ENCODE measurements at places on chromosomes 7 and 10.
A peak's percentile ranks its signal among the peaks of the same experiment; 100 is the strongest.

GRCh38 chr10:48473704-48474103, 131.2 kb downstream of the ARHGAP22 start:
- no peak for DNase-seq

DNA sequence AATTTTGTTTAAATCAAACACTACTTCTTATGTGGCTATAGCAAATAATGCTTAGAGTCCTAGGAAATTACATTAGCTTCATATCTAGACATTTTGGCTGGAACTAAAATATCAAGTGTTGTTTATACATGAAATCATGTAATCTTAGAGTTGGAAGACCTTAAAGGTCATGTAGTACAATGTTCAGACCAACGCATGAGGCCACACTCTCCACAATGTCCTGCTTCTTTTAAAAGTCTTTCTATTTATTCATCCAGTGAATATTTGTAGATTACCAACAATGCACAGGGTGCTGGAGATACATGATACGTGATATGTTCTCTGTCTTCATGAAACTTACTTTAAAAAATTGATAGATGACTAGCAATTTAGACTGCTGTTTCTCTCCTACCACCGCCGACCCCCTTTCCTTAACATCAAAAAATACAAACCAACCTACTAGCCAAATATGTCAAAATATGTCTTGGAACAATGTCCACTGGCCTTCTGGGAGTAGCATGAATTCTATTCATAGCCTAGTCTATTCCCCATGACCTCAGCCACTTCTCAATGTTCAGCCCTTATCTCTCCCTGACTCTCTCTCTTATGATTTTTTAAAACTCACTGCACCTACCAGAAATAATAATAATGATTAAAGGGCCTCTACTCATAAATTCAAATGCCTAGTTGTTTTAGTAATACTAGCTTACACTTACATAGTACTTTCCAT, 59.5 kb upstream of the CAV2 start:
- DNase-seq, result no peak

DNA sequence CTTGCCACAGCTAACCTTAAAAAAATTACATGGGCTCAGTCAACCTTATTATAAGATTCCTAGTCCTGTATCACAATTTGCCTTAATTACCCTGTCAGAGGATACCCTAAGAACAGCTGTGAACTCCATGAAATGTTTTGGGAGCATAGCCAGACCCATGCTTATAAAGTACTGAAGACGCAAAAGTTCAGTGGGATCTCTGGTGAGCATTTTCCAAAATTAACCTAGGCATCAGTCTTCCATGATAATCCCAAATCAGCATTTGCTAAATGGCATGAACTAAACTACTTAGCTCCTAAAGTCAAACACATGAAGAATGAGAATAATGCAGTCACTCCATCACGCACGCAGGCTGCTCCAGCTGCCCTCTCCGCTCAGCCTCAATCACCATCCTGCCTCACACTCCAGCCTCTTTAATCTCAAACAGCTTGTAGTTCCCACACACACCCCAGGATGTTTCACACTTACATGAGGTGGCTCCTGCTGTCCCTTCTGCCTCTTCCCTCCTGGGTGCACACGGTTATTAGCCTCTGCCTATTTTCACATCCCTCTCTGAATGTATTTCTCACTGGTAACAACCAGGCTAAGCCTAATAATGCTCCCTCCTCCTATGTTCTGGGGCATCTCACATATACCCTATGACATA, 15.3 kb downstream of the IGF2BP3 start:
- DNase-seq, result no peak

DNA sequence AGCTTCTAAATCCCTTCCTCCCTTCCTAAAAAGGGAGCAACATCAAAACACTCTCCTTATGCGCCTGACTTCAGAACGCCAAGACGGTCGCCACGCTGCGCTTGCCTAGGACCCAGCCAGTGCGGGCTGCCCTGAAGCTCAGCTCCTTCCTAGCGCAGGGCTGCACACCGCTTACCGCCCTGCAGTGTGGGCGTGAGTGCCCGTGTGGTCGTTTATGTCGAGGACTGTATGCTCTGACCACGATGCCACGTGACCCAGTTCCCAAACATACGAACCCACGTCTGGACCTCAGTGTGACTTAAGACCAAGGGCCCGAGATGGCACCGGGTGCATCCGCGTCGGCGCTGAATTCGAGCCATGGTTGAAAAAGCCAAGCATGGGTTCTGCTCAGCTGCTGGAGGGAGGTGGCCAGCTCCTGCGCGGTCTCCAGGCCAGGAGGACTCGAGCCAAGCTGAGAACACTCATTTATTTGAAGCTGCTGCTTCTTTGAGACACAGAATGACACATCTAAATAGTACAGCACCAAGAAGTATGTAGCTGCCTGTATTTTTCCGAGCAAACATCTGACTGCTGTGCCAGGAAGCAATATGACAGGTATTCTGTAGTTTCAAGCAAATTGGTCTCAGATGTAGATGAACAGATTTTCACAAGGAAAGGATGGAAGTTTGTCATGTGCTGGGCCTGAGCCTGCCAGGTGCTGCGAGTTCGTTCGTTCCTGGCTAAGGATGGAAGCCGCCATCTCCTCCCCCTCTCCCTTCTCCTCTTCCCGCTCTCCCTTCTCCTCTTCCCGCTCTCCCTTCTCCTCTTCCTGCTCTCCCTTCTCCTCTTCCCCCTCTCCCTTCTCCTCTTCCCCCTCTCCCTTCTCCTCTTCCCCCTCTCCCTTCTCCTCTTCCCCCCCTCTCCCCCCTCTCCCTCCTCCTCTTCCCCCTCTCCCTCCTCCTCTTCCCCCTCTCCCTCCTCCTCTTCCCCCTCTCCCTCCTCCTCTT, 184.7 kb downstream of the EBF3 start:
- no peak for DNase-seq

DNA sequence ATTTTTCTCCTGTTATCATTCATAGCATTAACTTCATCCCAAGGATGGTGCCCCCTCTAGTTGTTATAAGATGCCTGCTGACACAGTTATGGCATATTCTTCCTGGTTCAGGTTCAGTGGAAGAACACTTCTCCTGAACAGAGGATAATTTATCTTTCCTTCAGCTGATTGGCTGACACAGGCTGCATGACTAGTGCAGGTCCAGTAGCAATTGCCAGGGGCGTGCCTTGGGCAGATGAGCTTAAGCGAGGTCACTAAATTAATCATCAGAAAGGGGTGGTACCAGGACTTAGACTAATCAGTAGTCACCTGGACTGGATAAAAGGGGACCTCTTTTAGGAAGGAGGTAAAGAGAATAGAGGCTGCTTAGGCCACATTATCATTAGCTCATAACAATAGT, 42.3 kb downstream of the BZW2 start:
- peak; percentile 28 for DNase-seq

GRCh38 chr7:36473454-36474282, 84.0 kb downstream of the ANLN start:
- peak; percentile 75 for DNase-seq

- no peak for DNase-seq
These were observed 511.4 kb downstream of the XPNPEP1 start for GRCh38 chr10:109411917-109412316.

- no peak for DNase-seq
These were observed 48.2 kb downstream of the SHOC2 start for GRCh38 chr10:110967645-110968044.

- DNase-seq, result peak; percentile 62
These were observed 714 bp upstream of the KCND2 start for GRCh38 chr7:120272261-120272660.

GRCh38 chr7:29038463-29038862, 80.3 kb upstream of the TRIL start:
- no peak for DNase-seq

GRCh38 chr7:30470771-30471170, 7.8 kb downstream of the NOD1 start:
- DNase-seq, result peak; percentile 54

GRCh38 chr7:107945332-107945731, 54.3 kb downstream of the DLD start:
- DNase-seq, result no peak

GRCh38 chr7:84248843-84249242, 54.3 kb upstream of the SEMA3A start:
- DNase-seq, result no peak

GRCh38 chr10:22607261-22607660, 107.1 kb downstream of the PIP4K2A start:
- no peak for DNase-seq

DNA sequence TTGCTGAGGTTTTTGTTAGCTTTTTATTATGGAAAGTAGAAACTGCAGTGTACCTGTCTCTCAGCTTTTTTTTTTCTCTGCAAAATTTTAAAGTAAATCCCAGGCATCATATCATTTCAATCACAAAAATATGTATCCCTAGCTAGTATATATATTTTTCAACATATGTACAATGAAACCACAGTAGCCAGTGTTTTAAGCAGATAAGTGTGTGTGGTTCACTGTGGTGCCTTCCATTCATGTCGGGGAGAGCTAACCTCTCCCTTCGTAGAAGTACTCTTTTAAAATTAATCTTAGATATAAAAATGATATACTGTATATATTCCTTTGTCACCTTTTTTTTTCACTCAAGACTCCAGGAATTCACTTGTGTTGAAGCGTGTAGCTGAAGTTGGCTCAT, 22.7 kb downstream of the CUL1 start:
- DNase-seq, result peak; percentile 84

GRCh38 chr7:97512441-97513207, 219.3 kb upstream of the TAC1 start:
- no peak for DNase-seq

DNA sequence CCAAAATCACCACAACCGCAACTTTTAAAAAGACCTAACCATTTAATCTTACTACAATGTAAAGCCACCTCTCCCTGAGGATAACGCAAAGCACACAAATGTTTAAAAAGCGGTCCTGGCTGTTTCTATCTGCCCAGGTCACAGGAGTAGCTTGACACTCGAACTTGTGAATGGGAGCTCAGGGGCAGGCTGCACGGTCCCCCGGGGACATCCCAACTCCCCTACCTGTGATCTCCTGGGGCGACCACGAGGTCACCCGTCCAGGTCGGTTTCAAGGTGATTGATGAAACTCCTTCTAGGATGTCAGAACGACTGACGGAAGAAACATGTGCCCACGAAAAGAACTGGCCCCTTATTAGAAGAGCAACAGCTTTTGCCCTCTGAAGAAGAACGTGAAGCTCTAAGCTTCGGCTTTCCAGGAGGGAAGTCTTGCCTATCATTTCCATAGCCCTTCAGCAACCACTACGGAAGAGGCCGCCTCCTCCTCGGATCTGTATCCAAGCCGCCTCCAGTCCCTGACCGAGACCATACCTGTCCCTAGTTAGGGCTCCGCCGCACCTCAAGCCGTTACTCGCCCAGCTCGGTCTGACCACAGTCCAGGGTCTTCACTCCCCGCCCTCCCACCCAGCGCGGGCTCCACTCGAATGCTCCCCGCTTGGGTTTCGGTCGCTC, 459 bp downstream of the CYCS start:
- peak; percentile 43 for DNase-seq

DNA sequence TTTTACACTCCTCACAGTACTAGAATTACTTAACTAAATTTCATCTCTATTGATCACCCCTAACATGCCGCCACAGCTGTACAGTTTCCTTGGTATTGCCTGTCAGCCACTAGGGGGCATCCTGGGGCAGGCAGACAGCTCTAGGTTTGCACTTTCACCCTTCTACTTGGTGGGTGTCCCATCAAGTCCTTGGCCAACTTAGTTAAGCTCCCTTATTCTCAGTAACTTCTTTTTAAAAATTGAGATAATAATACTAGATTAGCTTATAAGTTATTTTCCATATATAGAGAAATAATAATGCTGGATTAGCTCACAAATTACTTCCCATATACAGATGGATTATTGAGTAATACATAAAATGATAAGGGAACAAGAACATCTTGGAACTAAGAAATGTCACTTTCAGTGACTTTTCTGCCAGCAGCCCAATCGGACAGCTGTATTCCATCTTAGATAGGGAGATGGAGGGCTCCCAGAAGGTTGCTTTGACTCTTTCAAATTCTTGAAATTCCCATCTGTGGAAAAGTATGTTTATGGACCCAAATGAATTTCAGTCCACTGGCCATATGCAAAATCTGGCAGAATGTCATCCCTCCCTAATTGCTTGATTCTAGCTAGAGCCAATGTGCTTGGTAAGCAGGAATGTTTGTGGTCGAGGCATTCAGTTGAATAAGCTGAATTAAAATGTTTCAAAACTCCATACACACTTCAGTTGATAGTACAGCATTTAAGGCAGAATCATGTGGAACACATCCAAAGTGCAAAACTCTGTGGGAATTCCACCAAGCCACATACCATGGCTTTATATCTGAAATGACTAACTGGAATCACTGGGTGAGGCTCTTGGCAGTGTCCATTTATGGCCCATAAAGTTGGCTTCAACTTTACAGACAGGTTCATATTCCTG, 309.7 kb downstream of the CSTF2T start:
- peak; percentile 68 for DNase-seq

DNA sequence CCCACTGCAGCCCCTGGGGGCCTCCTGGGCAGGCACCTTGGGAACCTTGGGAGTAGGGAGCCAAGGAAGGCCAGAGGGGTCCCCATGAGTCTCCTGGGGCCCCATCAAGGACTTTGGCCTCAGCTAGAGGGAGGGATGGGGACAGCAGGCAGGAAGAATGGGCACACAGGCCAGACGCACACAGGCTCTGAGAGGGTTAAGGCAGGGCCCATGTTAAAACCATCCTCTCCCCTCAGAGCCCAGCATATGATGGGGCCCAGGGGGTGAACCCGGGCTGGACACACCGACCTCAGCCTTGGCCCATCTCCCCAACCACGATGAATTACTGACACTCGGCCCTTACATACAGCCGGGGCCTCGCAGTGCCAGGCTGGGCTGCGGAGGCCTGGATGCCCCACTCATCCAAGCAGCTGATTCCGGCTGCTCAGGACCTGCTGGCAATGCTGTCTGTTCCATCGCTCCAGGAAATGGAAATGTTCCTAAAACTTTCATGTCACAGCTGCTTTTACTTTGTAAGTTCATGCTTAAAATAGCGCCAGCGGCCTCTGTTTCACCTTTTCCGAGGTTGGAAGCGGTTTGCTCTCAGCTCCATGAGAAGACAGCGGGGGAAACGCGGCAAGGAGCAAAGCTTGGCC, 17.3 kb upstream of the INPP5A start:
- DNase-seq, result no peak

GRCh38 chr10:23294638-23295247, 49.9 kb downstream of the C10orf67 start:
- DNase-seq, result peak; percentile 35

- no peak for DNase-seq
These were observed 42.3 kb downstream of the BRI3 start for GRCh38 chr7:98323597-98324322.

- no peak for DNase-seq
These were observed 70.3 kb downstream of the C10orf143 start for GRCh38 chr10:130040351-130040750.
